ENCODE measurements at places on chromosomes 7 and 10. TPM values are rescaled to one million over a fixed set of nuclear protein-coding genes. Genes with fewer than 3 reads are reported as not detected.
A peak's percentile ranks its signal among the peaks of the same experiment; 100 is the strongest.

DNA sequence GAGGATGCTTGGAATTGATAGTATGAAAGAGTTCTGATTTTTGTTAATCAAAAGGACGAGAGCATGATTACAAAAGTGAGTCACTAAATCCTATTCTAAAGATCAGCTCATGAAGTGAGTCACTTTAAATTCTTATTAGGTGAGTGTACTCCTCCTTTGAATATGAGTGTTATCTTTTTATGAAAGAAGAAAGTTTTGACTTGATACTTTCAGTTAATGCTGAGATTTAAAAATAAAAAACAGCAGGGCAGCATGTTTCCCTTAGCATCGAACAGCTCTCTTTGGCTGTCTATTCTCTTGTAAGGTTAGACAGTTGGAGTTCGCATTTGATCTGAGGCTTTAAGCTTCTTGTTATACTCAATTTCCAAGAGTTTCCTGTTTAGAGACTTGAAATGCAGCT lies 222.0 kb downstream of the TWIST1 start:
- no peak for DNase-seq
- no peak overlapping the region for H3K4me3 ChIP-seq
- no peak overlapping the region for H3K27ac ChIP-seq
- H3K27me3 ChIP-seq: no peaks in the 10 kb centered on the region

DNA sequence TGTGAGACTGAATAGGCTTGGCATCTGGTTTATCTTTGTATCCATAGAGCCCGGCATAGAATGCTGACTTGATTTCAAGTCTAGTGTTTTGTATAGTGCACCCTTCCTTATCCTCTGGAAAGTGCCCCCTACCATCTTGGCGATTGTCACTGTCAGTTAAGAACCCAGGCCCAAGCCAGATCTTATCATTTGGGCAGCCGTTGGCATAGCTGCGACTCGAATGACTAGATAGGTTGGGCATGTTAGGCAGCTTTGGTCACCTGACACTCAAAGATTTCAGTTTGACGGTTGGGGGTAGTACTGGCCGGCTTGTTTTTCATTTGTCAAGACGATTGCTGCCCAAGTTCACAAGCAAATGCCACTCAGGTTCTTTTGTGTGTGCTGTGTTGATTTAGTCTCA lies 6.6 kb downstream of the NIPSNAP2 start:
- no peaks in the 10 kb centered on the region for H3K4me1 ChIP-seq
- DNase-seq: no peak
- H3K36me3 ChIP-seq: no peaks in the 10 kb centered on the region
- no peak overlapping the region for H3K27ac ChIP-seq

GRCh38 chr10:121926671-121927317 lies 1.0 kb downstream of the ATE1 start:
- H3K4me3 ChIP-seq: peak overlapping the region; percentile 90
- no peaks in the 10 kb centered on the region for H3K27me3 ChIP-seq
- H3K36me3 ChIP-seq: no peaks in the 10 kb centered on the region
- no peak overlapping the region for H3K27ac ChIP-seq

DNA sequence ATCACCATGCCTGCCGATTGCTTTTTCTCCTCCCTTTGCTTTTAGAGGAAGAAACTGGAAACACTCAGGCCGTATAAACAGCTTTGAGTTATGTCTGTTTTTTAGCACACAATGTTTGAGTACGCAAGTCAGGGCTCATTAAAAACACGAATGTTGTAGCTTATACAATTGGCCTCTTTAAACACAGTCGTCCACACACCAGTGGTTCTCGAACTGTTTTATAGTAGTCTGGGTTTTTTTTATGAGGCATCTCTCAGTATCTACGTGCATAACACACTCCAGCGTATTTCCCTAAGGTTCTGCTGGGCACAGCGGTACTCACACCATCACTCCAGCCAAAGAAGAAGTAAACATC lies 13.4 kb upstream of the CARD11 start:
- no peaks in the 10 kb centered on the region for H3K27me3 ChIP-seq
- H3K27ac ChIP-seq: no peak overlapping the region
- no peaks in the 10 kb centered on the region for H3K36me3 ChIP-seq
- DNase-seq: no peak
- no peaks in the 10 kb centered on the region for H3K4me1 ChIP-seq

- H3K27ac ChIP-seq: no peak overlapping the region
- DNase-seq: no peak
- H3K4me1 ChIP-seq: no peaks in the 10 kb centered on the region
- H3K36me3 ChIP-seq: no peaks in the 10 kb centered on the region
- no peak overlapping the region for H3K4me3 ChIP-seq
- H3K27me3 ChIP-seq: no peaks in the 10 kb centered on the region
Measured at GRCh38 chr10:99849536-99849935, 67.1 kb downstream of the ABCC2 start.

DNA sequence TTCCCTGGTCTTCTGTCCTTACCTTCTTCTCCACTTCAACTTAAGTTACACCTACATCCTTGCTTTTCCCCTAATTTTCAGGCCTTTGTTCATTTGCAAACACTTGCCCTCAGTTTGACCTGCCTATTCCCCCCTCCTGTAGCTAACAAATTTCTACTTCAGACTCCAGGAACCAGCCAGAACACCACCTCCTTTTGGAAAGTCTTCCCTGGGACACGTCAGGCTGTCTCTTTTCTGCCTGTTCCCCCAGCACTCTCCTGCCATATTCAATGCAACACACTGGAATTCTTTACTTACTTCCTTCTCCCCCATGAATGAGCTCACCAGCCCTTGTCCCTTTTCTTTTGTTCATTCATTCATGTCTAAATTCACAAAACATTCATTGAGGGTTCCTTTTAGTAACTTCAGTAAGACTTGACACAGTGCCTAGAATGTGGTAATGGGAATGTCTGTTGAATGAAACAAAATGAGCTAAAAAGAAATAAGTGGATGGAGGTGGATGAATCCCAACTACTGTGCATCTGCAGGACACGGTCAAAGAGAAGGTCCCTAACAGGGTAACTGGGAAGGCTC lies 478.0 kb downstream of the KCNMA1 start:
- H3K27ac ChIP-seq: no peak overlapping the region
- no peak for DNase-seq
- no peaks in the 10 kb centered on the region for H3K27me3 ChIP-seq

Gene CPVL
- 50.2 TPM for total RNA-seq

- H3K36me3 ChIP-seq: no peaks in the 10 kb centered on the region
- no peaks in the 10 kb centered on the region for H3K27me3 ChIP-seq
- no peaks in the 10 kb centered on the region for H3K4me1 ChIP-seq
- no peak overlapping the region for H3K27ac ChIP-seq
- no peak overlapping the region for H3K4me3 ChIP-seq
Measured at GRCh38 chr10:116802474-116802873, 46.8 kb upstream of the ENO4 start.

Gene MNX1
- not detected for total RNA-seq

Gene AKR1D1
- not detected for total RNA-seq

Gene PTTG1IP2
- total RNA-seq: not detected

DNA sequence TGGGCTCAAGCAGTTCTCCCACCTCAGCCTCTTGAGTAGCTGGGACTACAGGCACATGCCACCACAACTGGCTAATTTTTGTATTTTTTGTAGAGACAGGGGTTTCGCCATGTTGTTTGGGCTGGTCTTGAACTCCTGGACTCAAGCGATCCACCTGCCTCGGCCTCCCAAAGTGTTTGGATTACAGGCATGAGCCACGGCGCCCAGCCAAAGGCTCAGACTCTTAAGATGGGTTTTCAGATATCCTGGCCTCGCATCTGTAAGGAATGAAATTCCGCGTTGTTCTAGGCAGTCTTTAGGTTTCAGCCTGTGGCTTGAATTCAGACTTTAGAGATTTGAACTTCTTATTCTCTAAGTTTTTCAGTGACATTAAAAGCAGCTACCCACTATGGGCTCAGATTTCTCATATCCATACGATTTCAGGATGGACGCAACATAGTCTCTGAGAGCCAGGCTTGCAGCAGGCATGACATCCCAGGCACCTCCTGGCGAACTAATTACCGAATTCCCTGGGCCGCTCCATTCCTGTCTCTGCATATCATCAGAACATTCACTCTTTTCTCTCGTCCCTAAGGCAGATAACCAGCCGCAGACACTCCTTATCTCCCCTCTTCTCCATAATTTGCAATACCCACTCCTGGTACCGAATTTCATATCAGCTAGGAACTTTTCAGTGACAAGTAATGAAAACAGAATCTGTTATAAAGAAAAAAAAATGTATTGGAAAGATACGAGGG lies 29.7 kb downstream of the IL15RA start:
- DNase-seq: peak; percentile 37
- H3K36me3 ChIP-seq: no peaks in the 10 kb centered on the region
- no peaks in the 10 kb centered on the region for H3K4me1 ChIP-seq
- no peak overlapping the region for H3K4me3 ChIP-seq
- no peaks in the 10 kb centered on the region for H3K27me3 ChIP-seq

GRCh38 chr10:114551636-114551972 lies 106.5 kb downstream of the ABLIM1 start:
- no peak overlapping the region for H3K27ac ChIP-seq
- no peaks in the 10 kb centered on the region for H3K27me3 ChIP-seq
- no peak overlapping the region for H3K4me3 ChIP-seq
- no peak for DNase-seq

DNA sequence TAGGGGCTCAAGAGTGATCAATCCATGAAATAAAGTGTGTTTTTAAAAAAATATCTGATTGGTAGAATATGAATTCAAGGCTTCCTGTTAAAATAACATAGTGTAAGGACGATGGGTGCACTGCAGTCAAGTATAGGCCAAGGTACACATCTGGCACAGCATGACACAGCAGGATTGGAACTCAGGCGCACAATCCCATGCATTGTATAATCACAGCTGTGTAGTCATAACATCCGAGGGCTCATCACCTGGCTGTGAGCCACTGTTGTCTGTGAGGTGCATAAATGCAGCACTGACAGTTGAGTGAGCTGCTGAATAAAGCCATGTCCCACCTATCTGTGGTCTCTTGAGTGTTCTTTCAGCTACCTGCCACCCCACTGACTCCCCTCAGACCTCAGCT lies 142.3 kb upstream of the HPS1 start:
- no peaks in the 10 kb centered on the region for H3K4me1 ChIP-seq
- H3K36me3 ChIP-seq: no peaks in the 10 kb centered on the region
- no peak overlapping the region for H3K4me3 ChIP-seq
- no peak for DNase-seq
- no peak overlapping the region for H3K27ac ChIP-seq

Gene HTR5A
- not detected for total RNA-seq
